Bronchial epithelial cell (primary cell): ENCODE measurements at places on chromosomes 4 and X.

GRCh38 chr4:61556277-61556676 lies 356.2 kb downstream of the ADGRL3 start:
- no peak for DNase-seq

DNA sequence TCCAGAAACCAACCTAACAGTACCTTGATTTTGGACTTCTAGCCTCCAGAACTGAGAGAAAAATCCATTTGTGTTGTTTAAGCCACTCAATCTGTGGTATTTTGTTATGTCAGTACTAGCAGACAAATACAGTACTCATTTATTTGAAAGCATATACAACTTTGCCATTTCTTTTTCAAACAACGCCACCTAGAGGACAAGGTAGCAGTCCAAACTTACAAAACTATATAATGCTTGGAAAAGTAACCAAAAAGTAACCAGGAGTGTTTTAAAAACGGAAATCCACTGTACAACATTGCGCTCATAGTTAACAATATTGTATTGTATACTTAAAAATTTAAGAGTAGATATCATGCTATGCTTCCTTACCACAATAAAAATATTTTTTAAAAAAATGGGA lies 37.0 kb upstream of the FGF13 start:
- DNase-seq, result peak; percentile 12

DNA sequence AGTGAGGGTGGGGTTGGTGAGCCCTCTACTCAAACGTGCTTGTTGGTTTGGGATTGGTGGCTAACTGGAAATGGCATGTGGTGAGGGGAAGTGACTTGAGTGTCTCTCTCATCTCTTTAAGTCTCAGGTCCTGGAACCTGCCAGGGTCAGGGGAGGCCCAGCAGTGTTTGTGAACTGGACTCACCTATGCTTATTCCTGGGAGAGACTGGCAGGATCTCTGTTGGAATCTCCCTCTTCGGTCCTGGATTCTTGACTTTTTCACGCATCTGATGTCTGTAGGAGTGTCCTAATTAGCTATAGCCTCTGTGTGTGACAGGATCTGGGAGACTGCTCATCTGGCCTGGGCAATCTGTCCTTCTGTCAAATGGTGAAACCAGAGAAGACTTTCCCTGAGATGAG lies 7.2 kb upstream of the EFNB1 start:
- no peak for DNase-seq

DNA sequence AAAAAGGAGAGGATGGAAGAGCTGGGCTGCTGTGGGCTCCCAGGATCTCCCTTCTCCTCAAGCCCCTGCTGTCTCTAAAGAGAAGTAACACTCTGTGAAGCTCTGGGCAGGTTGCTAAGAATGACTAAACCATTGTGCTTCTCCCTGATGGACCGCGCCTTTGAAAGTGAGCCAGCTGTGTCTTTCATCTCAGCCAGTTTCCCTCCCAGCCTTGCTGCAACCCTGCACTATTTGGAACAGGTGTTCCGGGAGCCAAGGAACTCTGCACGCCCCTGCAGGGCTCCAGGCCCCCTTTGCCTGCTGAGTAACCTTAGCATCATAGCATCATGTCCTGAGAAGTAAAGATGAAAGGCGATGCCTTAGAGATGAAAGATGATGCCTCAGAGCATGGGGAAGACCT lies 39.7 kb downstream of the SMIM20 start:
- DNase-seq, result peak; percentile 63

DNA sequence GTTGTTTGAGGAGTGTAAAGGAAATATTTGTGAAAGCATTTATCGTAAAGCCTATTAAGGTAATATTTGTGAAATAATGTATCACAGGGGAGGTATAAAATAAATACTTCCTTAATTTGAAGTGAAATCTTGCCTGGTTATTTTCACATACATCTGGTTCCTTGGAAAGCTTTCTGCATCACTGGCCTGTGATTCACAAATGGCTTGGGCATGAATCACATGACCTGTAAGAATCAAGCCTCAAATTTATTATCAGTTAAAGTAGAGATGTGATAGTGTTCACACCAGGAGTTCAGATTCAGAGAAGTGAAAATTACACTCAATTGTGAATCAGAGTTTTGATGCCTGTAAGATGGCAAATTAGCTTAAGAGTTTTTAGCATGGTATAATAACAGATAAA lies 1911.4 kb downstream of the STIM2 start:
- DNase-seq, result peak; percentile 49
